ENCODE measurements at places on chromosomes 3 and 15.

DNA sequence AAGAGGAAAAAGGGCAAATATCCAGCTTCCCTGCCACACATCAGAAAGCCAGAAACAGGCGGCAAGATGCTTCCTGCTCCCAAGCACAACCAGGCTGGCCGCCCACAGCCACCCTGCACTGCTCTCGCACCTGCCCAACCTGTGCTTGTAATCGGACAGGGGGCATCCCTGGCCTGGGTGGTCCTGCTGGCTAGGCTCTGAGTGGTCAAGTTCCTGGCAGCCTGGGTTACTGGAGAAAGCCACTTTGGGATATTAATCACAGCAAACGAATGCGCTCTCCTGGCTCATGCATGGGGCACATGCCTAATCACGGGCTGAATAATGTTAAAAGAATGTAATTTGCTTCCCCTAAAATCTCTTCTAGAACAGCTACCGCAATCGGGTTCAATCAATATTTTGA, 442.4 kb downstream of the MCTP2 start:
- no peak for DNase-seq

- DNase-seq, result no peak
Observed at GRCh38 chr15:68599560-68600071, 20.8 kb downstream of the CORO2B start.

- no peak for DNase-seq
Observed at GRCh38 chr15:100821327-100821726, 58.3 kb upstream of the ALDH1A3 start.

DNA sequence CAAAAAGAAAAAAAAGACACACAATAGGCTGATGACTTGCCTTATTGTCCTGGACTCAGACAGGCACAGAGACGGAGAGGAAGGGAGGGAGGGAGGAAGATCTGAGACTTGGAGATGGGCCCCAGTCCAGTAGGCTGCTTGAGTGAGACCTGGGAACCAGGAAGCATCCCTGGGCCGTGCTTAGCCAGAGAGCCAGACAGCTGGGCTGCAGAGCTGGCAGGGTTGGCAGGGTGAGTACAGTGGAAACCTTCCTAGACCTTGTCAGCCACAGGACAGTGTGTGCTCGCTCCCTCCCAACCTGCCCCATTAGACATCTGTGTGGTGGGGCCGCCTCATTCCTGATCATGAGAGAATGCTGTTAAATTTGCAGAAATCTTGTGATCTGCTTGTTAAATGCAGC, 107.9 kb upstream of the ALDH1A3 start:
- no peak for DNase-seq

DNA sequence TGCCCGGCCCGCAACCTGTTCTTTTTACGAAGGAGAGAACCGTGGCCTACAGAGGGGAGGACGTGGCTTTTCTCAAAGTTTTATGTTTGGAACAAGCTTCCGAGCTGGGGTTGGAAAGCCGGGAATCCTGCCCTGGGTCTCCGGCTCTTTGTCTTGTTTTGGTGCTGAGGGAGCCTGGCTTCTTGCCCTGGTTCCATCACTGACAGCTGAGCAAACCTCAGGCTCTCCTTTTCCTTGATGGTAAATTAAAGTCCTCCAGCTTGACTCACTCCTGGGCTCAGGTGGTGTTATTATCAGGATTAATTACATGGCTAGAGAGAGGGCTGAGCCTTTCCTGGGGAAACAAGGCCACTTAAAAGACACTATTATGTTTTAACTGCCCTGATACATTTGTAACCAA, 289.5 kb upstream of the RGMA start:
- no peak for DNase-seq

GRCh38 chr3:30007668-30008067, 598.7 kb upstream of the TGFBR2 start:
- no peak for DNase-seq

DNA sequence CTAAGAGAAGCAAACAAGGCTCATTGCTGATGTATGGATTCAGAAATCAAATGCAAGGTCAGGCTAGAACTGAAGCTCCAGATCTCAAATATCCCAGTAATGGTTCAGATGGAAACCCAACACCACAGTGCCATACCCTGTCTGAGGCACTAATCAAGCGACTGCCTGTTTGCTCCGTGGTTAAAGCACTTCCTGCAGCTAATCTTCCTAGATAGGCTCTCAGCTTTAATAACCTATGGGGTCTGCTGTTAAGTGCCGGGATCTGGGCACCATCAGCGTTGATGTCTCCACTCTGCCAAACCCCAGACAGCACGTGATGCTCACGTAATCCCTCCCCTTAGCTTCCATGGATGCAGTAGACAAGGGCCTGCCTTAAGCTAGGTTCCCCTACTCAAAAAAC, 262.6 kb downstream of the MECOM start:
- DNase-seq, result no peak

DNA sequence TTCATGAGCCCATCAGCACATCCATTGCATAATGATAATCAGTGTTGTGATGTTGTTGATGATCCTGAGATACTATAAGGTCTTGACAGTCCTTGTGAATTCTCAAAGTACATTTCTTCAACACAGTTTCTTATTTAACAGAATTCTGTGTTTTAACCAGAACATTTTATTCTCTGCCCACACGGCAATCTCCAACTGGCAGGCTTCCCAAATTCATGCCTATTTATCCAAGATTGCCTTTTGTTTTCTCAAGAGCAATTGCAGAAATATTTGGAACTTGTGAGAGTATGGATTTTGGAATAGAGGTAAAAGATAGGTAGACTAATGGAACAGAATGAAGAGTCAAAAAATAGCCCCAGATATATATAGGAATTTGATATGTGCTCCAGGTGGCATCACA, 116.0 kb downstream of the UACA start:
- no peak for DNase-seq

GRCh38 chr3:33663042-33663441, 55.0 kb downstream of the CLASP2 start:
- DNase-seq, result no peak

- no peak for DNase-seq
Observed at GRCh38 chr3:30294241-30294667, 312.1 kb upstream of the TGFBR2 start.

DNA sequence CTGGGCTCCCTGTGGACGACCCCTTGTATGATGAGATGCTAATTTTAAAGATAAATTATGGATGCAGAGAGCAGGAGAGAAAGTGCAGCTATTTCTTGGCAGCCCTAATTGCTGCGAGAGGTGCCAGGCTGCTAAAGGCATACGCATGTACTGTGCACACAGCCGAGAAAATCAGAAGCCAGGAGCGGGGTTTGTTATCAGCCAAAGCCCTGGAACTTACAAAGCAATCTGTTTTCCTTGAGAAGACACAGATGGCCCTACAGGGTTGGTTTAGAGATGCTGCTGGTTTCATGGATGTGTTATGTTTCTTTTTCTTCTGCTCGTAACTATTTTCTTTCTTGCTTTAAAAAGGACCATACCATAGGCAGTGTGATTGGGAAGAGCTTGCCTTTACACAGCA, 11.7 kb upstream of the CCK start:
- DNase-seq, result no peak

DNA sequence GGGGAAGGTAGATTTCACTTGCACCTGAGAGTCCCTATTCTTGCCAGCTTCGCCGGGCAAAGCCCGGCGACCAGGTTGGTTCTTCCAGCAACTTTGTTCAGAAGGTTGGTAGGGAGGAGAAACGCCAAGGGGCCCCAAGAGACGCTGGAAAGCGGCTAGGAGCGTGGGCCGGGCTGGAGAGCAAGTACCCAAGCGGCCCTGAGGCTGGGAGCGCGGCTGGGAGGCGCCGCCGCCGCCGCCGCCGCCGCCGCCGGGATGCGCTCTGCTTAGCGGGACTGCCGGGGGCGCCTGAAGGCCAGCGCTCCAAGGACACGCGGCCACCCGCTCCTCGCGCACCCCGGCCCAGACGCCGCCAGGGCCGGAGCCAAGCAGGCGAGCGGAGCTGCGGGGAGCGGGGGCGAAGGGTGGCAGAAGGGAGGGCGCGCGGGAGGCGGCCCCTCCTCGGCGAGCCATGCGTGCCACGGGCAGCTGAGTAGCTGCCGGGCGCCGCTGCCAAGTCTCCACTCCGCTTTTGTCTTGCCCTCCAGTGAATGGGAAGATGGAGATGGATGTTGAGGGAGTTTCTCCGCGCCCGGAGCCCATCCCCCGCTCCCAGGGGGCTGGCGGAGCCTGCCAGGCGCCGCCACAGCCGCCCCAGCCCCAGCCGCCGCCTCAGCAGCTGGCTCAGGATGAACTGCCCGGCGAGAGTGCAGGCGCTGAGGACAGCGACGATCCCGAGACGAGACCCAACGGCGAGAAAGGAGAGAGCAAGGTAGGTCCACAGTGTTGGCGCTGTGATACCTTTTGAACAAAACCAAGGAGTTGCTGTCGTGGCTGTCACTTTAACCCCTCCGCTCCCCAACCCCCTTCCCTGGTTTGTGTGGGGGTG, 227.4 kb upstream of the AZI2 start:
- no peak for DNase-seq

- DNase-seq, result peak; percentile 53
Observed at GRCh38 chr3:98971169-98971681, 69.7 kb upstream of the DCBLD2 start.

DNA sequence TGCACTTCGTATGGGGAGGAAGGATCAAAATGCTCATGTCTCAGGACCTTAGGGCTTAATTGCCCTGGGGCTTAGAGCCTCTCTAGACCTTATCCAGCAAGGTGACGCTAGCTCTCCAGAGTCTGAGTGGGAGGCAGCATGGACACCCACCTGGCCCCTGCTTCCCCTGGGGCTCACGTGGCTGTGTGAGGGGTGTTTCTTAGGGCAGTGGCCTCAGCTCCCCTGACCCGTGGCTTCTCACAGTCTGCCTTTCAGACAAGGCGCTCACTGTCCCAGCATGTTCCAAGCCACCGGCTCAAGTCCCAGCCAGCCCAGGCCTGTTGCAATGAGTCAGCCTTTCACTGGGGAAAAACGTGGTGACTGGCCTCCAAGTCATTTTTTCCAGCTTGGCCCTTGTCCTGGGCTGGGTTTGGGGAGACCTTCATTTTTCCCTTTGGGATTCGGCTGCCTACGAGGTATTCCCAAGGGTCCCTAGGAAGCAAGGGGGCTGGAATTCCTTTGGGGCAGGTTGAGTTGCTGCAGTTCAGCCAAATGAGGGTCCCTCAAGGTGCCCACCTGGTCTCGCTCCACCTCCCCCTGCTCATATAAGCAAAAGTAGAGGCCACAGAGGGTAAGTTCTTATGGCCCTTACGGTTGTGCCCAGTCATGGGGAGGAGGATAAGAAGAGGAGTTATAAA, 15.7 kb downstream of the BHLHE40 start:
- no peak for DNase-seq

DNA sequence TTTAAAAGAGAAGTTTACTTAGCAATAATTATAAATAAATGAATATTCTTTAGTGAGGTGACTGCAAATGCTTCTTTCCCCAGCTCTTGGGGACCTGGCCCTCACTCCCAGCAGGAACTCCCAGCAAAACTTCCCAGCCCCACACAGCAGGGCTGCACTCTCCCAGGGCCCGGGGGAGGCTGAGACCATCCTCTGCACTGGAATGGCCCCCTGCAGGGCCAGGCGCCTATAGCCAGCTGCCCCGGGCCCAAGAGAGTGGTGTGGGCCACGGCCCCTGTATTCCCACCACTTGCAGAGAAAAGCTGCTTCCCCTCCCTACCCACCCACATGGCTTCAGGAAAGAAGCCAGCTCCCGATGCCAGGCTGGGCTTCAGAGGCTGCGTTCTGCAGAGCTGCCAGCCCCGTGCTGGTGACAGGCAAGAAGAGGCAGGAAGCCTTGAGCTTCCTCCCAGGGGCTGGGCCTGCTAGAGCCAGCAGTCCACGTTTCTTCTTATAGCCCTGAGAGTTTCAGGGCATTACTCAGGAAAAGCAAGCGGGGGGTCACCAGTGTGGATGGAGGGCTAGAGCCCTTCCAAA, 20.0 kb downstream of the IDH2 start:
- no peak for DNase-seq

DNA sequence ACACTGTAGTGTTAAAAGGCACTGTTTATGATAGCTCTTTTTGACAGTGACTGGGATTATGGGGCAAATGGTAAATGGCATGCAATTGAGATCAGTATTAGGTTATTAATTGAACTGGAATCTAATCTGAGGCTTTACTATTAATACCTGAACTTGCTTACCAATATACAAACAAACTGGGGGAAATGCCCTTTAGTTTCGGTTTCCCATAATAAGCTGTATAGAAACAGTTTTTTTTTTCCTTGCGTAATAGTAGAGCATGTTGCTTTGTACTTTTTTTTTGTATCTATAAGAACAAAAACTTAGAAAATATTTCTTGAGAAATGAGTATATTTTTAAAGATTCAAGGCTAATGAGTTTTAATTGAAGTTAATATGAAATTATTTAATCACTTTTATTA, 95.0 kb downstream of the FNDC3B start:
- DNase-seq, result no peak

- no peak for DNase-seq
Observed at GRCh38 chr3:56458496-56459103, 9.7 kb downstream of the ERC2 start.

DNA sequence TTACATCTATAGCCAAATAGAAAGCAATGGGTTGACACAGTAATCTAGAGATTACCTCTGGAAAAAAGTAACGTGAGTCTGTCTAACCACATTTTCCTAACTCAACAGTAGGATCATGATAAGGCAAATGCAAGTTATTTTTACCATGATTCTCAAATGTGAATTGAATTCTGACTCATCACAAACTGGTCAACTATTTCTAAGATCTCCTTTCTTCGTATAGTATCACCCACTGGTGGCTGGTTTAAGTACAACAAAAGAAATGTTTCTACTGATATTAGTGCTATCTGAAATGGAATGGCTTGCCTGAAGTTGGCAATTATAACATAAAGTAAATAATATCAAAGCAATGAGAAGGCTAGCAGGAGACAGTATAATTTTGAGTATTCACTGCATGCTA, 102.2 kb downstream of the ABI3BP start:
- no peak for DNase-seq

GRCh38 chr3:51934991-51935885, 6.5 kb downstream of the RRP9 start:
- no peak for DNase-seq

DNA sequence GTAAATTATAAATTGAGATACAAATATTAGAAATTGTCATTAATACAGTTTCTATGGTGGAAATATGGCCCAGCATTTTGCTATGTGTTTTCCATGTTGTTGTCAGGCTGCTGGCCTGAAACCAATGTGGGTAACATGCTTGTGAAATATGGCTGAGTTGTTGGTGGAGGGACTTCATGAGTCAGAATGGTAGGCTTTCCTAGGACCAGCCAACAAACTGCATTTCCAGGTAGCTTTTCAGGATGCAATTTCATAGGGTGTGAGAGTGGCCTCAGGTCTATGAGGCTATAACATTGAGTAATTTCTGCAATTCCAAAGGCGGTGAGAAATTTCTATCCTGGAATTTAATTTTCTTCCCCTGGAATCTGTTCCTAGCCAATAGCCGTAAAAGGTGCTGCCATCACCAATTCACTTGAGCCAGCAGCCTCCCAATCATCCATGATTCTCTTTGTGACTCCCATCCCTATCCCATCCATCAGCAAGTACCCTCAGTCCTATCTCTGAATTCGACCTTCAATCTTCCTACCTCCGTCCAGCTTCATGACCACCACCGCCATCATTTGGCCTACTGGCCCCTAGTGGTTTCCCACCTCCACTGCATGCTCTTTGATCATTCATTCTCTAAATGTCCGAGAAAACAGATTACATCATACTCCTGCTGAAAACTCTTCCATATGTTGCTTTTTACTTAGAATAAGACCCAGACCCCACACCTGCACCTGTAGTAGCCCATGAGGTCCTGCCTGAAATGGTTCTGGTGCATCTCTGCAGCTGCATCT, 276.6 kb upstream of the CFAP20DC start:
- DNase-seq, result no peak
